ENCODE measurements at places on chromosomes 6 and 20. TPM values are rescaled to one million over a fixed set of nuclear protein-coding genes. Genes with fewer than 3 reads are reported as not detected.

- DNase-seq = peak; percentile 62
Observed at GRCh38 chr20:64156136-64156885, 7.9 kb upstream of the MYT1 start.

PREP gene
- total RNA-seq = 19.5 TPM

DNA sequence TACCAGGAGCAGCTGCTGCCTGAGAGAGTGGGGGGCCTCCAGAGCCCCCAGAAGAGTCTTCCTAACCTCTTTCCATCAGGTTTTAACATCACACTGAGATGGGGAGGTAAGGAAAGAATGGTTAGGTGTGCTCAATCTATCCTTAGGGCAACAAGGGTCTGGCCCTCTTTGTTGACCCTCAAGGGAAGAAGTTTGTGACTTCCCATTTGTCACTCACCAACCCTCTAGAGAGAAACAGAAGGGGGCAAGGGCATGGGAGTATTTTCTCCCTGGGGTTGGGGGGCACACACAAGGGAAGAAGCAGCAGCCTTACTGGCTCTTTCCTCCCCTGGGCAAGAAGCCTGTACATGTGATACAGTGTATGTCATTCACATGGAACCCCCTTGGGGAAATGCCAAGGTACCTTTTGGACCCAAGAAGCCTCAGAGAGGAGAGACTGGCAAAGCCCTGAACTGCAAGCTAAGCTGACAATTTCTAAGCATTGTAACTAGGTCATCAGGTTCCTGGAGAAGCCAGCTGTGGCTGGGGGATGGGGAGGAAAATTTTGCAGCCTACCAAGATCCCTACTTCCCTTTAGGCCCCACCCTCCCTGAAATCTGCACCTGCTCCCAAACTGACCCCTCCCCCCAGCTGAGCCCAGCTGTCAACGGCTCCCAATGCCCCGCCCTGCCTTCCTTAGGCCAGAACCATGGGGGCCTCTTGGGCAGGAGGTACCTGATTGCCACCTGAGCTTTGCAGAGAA is 14.5 kb downstream of the BCL2L1 start:
- peak; percentile 78 for DNase-seq

DNA sequence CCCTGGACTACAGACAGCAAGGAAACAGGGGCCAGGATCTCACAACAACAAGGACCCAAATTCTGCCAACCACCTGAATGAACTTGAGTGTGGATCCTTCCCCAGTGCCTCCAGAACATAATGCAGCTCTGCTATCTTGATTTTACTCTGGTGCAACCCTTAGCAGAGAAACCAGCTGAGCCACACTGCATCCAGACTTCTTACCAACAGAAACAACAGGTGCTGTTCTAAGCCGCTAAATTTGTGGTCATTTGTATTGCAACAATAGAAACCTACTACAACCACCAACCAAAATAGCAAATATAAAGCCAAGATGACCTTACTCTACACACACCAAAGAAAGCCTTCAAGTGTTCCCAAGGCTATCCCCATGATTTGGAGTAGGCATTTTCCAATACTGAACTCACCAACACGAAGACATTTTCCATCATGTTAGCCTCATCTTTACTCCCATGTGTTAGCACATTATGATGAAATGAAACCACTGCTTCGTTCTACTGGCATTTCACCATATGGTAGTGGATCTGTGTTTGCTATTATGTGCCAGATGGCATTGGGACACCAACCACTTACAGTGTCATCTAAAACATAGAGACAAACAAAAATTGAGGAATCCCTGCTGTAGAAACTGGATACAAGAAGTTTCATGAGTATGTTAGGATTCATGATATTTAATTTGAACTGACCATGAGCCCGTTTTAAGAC is 249.8 kb upstream of the ID4 start:
- DNase-seq = no peak

GRCh38 chr20:25865715-25866656 is 169.3 kb upstream of the ZNF337 start:
- DNase-seq = peak; percentile 83

DNA sequence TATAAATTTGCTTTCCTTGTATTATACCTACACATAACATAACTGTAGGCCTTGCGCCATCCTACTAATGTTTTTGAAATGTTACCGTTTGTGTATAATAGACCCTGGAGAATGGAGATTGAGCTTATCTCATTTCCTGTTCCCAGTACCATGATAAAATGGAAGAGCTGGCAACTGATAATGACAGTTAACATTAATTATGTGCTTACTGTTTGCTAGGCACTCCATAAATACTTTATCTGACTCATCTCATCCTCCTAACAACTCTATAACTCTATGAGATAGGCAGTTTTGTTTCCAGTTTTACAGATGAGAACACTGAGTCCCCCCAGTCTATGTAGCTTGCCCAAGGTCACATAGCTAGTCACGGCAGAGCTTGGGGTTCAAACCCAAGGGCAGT is 396.7 kb downstream of the SYNE1 start:
- no peak for DNase-seq

DNA sequence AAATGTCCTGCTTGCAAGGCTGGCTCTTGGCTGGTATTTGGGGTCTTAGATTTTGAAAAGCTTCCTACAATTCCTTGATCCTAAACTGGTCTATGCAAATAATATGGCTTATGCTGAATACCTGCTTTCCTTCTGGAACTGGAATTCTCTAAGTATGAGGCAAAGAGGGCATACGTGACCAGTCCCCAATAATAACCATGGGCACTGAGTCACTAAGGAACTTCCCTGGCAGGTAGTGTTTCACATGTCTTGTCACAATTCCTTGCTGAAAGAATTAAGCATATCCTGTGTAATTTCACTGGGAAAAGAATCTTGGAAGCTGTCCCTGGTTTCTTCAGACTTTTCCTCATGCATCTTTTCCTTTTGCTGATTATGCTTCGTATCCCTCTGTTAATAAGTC is 106.5 kb downstream of the MMS22L start:
- no peak for DNase-seq

ERVFRD-1 gene
- total RNA-seq = not detected

DNA sequence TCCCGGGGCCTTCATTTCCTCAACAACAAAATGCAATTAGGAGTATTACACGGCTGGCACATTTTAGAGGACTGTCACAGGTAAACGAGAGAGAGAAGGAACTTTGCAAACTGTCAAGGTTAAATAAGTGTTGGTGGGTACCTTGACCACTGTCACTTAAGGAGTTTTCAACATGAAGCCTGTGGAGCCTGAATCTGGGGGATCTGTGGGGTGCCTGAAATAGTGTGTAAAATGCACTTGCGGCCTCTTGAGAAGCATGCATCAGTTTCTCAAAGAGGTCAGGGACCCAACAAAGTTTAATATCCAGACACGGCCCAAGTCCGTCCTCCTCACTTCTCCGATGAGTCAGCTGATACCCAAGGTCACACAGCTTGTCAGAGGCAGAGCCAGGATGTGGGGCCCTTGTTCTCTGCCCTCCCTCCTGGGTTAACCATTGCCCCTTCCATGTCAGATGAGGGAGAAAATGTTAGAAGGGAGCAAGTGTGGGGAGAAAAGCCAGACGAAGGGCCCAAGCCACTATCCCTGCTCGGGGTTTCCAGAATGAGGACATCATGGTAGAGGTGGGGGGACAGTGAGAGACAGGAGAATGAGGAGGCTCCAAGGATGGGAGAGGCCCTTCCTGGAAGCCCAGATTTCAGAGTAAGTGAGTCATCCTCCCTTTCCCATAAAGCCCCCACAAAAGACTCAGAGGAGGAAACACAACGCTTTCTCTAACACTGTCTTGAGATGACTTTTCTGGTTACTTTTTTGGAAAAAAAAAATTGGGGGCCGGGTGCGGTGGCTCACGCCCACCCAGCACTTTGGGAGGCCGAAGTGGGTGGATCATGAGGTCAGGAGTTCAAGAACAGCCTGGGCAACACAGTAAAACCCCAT is 42.2 kb downstream of the C6orf132 start:
- DNase-seq = no peak

DNA sequence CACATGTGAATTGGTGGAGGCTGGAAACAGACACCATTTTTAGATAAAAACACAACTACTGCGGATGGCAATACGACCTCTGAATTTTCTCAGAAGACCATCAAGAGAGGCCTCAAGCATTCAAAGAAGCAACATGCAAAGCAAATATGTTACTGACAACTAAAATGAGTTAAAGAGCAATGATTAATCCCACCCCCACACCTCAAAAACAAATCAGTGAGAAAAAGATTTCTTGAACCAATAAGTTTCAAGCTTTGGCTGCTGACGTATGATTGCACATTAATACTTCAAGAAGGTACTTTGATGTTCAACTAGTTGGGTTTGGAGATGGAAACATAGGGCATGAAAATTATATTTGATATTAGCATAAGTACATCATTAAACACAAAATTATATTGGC is 982 bp downstream of the MMUT start:
- no peak for DNase-seq

DNA sequence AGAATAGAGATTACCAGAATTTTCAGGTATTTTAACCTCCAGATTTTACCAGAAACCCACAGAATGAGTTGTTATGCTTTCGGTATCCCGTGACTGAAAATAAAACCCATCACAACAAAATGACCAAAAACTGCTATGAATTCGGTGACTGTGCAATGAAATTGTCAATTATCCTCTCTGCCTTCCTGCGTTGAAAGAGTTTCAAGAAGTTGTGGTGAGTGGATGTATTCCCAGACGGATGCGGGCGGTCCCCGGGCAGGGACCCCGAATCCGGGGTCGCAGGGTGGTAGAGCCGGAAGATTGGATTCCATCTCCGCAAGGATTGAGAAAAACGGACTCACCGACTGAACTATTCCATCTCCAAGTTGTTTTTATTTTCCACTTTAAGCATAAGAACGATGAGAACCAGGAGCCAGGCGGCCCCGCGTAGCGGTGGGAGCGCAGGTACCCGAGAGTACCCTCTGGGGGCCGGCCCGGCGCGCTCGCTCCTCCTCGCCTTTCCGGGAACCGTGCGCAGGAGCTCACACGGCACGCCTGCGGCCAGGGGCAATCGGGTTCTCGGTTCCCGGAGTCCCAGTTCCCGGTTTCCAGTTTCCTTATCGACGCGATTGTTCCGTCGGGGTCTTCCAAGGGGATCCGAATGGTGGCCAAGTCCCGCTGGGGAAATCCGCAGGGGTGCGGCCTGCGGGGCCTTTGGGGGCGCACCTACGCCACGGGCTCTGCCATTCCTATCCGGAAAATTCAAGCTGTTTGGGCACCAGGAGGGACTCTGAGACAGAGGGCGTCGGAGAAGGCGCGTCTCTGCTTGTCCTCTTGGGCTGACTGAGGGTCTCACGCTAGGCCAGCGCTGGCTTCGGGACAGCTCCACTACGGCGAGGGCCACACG is 104.9 kb upstream of the PRDM1 start:
- DNase-seq = peak; percentile 83

CST1 gene
- total RNA-seq = 10.5 TPM

DNA sequence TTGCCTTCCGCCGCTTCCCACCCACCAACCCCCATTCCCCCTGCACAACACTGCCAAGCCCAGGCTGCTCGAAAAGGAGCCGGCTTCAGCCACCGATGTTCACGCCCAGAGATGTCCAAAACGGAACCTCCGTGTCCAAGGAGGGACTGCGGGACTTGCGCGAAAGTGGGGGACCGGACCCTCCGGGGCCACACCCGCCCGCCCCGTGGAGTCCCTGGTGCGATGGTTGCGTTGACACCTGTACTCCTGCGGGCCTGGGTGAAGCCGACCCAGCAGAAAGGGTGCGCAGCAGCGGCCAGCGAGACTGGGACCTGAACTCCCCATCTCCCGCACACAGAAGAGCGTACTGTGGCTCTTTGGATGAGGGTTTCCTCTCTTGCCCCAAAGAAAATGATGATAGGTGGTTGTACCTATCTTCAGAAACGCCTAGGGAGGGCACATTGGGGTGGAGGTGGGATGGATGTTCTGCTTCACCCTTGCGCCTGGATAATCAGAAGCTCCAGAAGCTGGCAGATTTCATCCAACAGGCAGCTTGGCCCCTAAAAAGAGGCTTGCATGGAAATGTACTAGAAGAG is 1.9 kb upstream of the VGLL2 start:
- no peak for DNase-seq
